ENCODE measurements at places on chromosomes 7 and 10.

GRCh38 chr10:112915590-112916572, 34.2 kb upstream of the TCF7L2 start:
- no peak for DNase-seq

DNA sequence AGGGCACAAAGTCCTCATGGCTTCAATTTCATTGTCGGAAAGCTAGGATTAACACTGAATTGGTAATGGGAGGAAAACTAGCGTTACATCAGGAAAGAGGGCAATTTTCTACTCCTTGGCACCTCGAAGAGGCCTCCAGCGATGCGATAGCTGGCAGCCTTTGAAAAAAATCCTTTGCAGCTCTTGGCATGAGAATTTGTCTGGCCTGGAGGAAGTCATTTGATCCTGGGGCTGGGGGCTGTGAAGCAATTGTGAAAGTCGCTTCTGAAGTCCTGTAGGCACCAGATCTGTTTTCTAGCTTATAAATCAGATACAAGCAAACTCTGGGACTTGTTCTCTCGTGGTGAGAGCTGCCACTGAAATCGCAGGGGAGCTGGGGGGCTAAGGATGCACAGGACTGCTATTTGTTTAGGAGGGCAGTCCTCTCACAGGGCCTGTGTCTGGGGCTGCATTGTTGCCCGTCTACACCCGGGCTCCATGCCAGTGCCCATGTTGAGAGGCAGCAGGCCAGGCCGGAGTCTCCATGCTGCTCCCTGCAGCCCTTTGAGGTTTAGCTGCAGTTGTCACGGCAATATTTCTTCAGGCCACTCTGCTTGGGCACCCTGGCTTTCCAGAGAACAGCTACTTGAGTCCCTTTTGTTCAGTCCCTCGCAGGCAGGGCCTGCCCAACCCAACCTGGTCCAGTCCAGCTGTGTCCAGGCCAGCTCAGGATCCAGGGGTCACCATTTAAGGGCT, 206.8 kb upstream of the LYZL1 start:
- DNase-seq = no peak

- no peak for DNase-seq
Measured at GRCh38 chr10:68284062-68285001, 47.5 kb upstream of the HNRNPH3 start.

DNA sequence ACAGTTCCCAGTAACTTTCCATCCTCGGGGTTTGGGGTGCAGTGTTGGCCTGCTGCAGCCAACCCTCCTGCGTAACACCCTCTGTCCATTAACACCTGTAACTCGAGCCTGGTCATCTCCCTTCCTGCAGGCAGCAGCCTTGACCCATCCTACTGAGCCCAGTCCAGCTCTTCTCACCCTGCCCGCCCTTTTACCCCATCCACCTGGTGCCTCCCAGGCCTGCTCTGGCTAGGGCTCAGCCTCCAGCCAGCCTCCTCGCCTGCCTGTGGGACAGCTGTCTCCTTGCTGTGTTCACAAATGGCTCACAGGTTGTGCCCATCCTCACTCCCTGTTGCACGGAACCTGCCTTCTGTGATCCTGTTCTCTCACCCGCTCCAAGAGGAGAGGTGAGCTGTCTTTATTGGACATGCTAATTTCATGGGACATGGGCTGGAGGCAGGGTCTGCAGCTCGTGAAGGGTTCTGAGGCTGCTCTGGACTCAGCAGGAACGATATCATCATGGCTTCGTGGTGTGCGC, 277.2 kb upstream of the TCERG1L start:
- no peak for DNase-seq

DNA sequence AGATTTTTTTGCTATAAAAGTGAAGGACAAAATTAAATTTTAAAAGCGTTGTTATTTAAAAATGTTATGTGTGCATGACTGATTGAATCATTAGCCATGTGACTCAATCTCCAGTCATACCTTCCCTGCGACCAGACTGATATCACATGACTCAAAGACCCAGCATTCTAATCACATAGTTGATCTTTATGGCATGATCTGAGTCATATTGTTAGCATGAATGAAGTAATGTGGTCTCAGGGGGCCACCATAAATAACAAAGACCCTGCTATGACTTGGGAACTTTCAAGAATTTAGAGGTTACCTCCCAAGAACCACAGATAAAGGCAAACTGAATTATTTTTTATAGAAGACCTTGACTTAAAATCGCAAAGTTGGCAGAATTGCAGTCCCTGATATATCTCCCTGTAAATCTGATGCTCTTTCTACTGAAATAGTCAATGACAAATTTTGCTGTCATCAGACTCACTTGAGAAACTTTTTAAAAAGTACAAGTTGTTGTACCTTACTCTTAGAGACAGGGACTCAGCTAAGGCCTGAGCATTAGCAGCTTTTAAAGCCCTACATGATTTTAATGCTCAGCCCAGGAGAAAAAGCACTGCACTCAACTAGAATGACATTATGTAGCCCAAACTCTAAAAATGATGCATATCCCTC, 717.3 kb downstream of the XPNPEP1 start:
- DNase-seq = no peak

DNA sequence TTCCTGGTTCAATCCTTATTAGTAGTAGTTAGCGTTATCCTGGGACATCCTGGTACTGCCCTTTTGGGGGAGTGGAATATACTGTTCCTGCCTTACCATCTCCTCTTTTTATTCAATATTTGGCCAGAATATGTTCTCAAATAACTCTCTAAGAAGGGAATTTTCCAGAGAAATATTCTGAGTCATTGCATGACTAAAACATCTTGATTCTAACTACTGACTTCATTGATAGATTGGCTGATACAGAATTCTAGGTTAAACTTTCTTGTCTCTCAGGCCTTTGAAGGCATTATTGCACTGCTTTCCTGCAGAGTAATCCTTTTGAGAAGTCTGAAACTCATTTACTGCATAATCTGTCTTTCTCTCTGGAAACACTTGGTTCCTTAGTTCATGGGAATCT, 275.5 kb upstream of the DGKB start:
- DNase-seq = no peak

- no peak for DNase-seq
Measured at GRCh38 chr7:117803476-117803875, 69.8 kb downstream of the CTTNBP2 start.

DNA sequence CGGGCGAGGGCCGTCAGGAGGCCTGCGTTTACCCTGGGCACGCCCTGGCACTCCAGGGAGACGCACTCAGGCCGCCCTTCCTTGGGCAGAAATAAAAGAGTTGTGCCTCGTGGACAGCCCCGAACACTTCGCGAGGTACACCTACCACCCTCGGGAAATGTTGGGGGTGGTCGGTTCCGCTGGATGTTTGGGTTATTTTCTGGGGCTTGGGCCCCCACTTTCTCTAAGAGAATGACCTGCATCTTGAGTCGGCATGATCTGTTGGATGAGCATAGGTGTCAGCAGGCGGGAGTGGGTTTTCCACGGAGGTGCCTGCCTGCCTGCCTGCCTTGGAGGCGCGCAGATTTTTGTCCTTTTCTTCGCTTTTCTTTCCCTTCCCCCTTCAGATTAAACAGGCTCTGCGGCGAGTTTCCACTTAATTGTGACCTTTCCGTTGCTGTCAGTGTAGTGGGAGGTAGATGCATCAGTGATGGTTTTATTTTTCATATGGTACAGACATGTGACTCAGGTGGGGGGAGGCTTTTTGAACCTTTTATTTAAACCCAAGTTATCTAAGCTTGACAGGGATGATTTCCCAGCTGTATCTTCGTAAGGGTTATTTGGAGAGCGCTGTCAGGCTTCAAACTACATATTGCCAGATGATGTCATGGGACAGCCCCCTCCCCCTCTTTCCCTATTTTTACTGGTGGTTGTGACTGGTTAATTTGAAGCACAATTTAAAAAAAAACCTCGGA, 661 bp downstream of the HECTD2 start:
- DNase-seq = no peak

GRCh38 chr7:1536743-1537534, 6.4 kb downstream of the MAFK start:
- no peak for DNase-seq

- no peak for DNase-seq
Measured at GRCh38 chr10:64379898-64380297, 858.7 kb downstream of the REEP3 start.

GRCh38 chr10:3928569-3928968, 143.6 kb upstream of the KLF6 start:
- no peak for DNase-seq

DNA sequence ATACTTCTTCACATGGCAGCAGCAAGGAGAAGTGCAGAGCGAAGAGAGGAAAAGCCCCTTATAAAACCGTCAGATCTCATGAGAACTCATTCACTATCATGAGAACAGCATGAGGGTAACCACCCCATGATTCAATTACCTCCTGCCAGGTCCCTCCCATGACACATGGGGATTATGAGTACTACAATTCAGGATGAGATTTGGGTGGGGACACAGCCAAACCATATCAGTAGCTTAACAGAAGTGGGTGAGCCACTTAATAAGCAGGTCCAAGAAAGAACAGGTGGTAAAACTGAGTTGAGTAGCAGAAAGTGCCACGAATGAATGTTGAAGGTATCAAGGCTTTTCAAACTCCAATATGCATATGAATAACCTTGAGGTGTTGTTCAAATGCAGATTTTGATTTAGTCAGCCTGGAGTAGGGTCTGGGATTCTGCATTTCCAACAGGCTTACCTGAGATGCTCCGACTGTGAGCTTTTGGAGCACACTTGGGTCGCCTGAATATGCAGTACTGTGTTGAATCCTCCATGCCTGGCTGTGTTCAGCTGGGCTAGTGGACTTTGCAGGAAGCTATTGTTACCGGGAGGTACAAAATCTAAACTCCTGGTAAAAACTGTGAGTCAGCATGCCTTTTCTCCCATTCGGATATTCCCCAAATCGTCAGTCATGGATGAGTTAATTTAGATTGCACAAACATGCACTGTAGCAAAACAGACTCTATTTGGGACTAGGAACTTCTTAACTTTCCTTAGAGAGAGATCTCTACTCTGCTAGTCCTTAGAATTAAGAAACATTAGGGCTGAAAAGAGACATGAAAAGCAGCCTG, 69.0 kb upstream of the PRKCQ start:
- DNase-seq = no peak

- DNase-seq = no peak
Measured at GRCh38 chr10:17144757-17145156, 15.1 kb upstream of the CUBN start.

- no peak for DNase-seq
Measured at GRCh38 chr7:103964269-103964668, 25.2 kb downstream of the RELN start.

DNA sequence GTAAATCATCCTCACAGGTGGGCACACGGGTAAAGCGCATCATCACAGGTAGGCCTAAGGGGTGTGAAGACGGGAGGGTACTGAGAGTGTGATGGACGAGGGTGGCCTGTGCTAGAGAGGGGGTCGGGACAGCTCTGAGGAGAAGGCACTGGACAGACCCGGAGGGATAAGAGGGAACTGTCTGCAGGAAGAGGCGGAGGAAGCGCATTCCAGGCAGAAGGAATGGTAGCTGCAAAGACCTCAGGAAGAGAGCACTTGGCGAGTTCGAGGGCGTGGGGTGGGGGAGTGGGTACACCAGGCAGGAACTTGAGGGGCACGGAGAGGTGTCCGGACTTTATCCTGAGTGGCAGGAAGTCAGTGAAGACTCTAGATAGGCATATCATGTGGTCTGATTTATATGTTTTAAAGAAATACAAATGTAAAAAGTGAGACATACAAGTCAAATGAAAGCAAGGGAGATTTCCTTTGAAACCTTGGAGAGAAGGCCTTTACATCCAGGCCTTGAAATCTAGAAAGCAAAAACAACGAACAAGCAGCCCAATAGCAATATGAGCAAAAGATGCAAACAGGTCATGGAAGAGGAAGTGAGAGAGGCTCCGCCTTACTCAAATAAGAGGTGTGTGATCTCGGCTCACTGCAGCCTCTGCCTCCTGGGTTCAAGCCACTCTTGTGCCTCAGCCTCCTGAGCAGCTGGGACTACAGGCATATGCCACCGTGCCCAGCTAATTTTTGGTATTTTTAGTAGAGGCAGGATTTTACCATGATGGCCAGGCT, 3.6 kb downstream of the LHPP start:
- no peak for DNase-seq

DNA sequence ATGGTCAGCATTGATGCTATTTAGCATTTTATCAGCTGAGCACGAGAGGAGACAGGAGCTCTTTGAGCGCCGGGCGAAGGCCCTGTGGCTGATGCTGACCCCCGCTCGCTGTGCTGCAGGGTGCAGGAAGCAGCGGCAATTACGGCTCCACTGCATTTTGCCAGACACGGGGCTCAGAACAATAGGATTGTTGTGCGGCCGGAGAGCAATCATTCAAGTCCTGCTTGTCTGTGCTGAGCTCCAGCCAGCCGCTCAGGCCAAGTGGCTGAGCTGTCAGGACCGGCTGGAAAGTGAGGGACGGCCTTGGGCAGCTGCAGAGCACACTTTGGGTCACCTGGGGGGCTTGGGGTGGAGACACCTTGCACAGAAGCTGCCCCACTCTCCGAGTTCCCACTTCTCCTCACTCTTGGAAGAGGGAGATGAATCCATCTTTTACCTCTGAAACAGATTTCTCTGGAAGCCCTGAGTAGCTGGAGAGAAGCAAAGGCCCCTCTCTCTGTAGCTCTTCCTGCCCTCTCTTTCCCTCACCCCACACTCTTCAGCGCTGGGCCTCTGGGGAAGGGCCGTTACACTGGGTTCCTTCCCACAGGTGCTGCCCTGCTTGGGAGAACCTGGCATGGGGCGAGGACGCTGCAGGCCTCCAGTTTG, 17.3 kb upstream of the ADARB2 start:
- DNase-seq = no peak

- DNase-seq = no peak
Measured at GRCh38 chr7:69751026-69751425, 152.8 kb downstream of the AUTS2 start.

GRCh38 chr10:52865213-52865612, 92.6 kb upstream of the MBL2 start:
- DNase-seq = no peak

GRCh38 chr7:20388084-20388483, 57.4 kb downstream of the ITGB8 start:
- no peak for DNase-seq

DNA sequence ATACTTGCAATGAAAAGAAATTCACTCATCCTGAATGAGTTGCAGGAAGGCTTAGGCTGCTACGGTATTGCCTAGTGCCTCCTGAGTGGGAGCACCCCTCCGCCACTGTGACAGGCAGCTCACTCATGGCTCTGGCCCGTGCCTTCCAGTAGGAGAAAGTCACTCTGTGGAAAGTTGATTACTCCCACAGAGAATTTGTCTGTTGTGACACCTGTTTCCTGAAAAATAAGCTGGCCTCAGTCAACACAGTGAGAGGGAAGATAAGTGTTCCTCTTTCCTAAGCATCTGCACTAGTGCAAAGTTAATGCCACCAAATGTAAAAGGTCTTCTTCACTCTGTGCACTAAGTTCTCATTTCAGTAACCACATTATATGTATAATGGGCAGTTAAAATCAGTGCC, 158.8 kb upstream of the INHBA start:
- no peak for DNase-seq

DNA sequence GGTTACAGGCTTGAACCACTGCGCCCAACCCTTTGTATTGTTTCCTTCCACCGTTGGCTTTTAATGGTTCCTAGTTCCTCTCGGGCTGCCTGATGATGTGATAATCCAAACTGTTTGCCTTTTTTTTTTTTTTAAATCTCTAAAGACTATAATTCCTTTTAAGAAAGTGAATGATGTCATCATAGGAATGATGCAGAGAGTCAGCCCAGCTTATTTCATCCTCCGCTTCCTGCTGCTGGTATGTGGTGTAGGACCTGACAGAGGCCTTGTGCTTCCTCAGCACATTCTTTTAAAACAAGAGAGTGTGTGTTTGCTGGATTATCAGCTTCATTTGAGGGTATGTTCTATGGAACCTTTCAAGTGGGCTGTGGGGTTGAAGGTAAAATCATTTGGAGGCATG, 241.4 kb downstream of the LRMDA start:
- DNase-seq = no peak

- DNase-seq = no peak
Measured at GRCh38 chr7:150937848-150938561, 40.1 kb downstream of the KCNH2 start.

GRCh38 chr7:108326938-108327337, 129.3 kb downstream of the NRCAM start:
- no peak for DNase-seq
